Astrocyte (in vitro differentiated cells and primary cell): ENCODE measurements at places on chromosomes 13 and 19. TPM values are rescaled to one million over a fixed set of nuclear protein-coding genes. Genes with fewer than 3 reads are reported as not detected.

Gene INSL3
- total RNA-seq: not detected in 2 replicates

Gene PCDH9
- 10.3 and 10.4 TPM in 2 replicates for total RNA-seq

Gene NCAN
- total RNA-seq: 0.14 TPM in 1 of 2 replicates, not detected in the other

Gene ZNF90
- total RNA-seq: 3.1 and 5.8 TPM in 2 replicates

Gene CD79A
- total RNA-seq: 0.30 and 0.41 TPM in 2 replicates

Gene MBD3L2
- 0.57 TPM in 1 of 2 replicates, not detected in the other for total RNA-seq

Gene PCDH17
- total RNA-seq: 0.70 and 2.1 TPM in 2 replicates

Gene SIGLEC8
- not detected in 2 replicates for total RNA-seq

Gene CCNA1
- 0.70 and 0.91 TPM in 2 replicates for total RNA-seq

Gene UQCRFS1
- total RNA-seq: 30.3 and 33.1 TPM in 2 replicates

Gene FGF21
- not detected in 2 replicates for total RNA-seq

Gene FBXW9
- 9.9 and 11.6 TPM in 2 replicates for total RNA-seq

Gene GATAD2A
- total RNA-seq: 143 and 163 TPM in 2 replicates

Gene ZNF333
- 10.4 and 13.5 TPM in 2 replicates for total RNA-seq

Gene AMER2
- total RNA-seq: 0.02 TPM in 1 of 2 replicates, not detected in the other

Gene SWSAP1
- 1.7 and 1.8 TPM in 2 replicates for total RNA-seq

Gene GDF15
- total RNA-seq: 20.5 and 23.2 TPM in 2 replicates

Gene IZUMO2
- total RNA-seq: not detected in 2 replicates

Gene STOML3
- not detected in 2 replicates for total RNA-seq

Gene ARHGEF18
- 44.6 and 45.2 TPM in 2 replicates for total RNA-seq

Gene APBA3
- 16.4 and 16.5 TPM in 2 replicates for total RNA-seq

Gene FXYD3
- total RNA-seq: not detected in 2 replicates

Gene SLC10A2
- total RNA-seq: not detected in 2 replicates

Gene CGB8
- 9.4 and 15.8 TPM in 2 replicates for total RNA-seq

Gene FFAR1
- total RNA-seq: not detected in 2 replicates

Gene TNFSF9
- 2.3 and 2.4 TPM in 2 replicates for total RNA-seq

Gene SYNGR4
- not detected in 2 replicates for total RNA-seq

Gene CALM3
- total RNA-seq: 334 and 343 TPM in 2 replicates

Gene NLRP7
- total RNA-seq: not detected in 2 replicates

Gene ZNF460
- total RNA-seq: 87.2 and 105 TPM in 2 replicates

Gene CD37
- 0.20 TPM in 1 of 2 replicates, not detected in the other for total RNA-seq

Gene SIGLECL1
- total RNA-seq: not detected in 2 replicates

Gene TMEM145
- total RNA-seq: 0.70 TPM in 1 of 2 replicates, not detected in the other

Gene DPY19L3
- total RNA-seq: 48.5 and 50.9 TPM in 2 replicates
